NCI-H82 (cell line): ENCODE measurements at places on chromosomes 13 and 19.

DNA sequence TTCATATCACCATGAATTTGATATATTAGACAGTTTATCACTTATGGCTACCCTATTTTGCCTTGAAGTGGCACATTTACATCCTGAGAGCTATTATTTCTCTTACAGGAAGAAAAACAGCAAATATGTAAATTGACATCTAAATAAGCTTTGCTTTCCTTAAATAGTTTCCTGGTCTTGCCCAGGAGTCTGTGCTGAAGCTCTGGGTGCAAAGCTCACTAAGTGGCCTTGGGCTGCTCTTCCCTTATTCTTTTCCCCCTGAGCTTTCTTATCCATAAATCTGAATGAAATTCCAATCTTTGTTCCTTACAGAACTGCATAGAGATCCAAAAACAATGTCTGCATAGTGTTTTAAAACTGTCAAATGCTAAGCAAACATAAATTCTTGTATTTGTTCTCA is 56.3 kb downstream of the TNFSF13B start:
- DNase-seq: no peak

- DNase-seq: no peak
Measured at GRCh38 chr19:6235031-6235951, 44.5 kb downstream of the MLLT1 start.

GRCh38 chr19:6292006-6292405 is 12.2 kb upstream of the MLLT1 start:
- no peak for DNase-seq

- no peak for DNase-seq
Measured at GRCh38 chr19:55678121-55678671, 3.2 kb downstream of the EPN1 start.

GRCh38 chr13:109790942-109791605 is 4.7 kb upstream of the IRS2 start:
- DNase-seq: peak; percentile 51

- no peak for DNase-seq
Measured at GRCh38 chr13:98500963-98501421, 75.9 kb downstream of the STK24 start.

DNA sequence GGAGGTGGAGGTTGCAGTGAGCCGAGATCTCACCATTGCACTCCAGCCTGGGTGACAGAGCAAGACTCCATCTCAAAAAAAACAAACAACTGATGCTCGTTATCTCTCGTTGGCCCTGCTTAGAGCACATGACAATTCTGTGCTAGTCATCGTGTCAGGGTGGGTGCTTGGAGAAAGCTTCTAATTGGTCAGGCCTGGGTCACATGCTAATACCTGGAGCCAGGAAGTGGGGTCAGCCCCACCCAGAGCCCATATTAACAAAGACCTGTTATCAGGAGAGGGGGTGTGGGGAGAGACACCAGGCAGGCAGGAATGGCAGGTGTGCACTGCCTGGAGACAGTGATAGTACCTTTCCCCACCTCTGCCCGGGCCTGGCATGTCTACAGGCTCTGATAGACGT is 84.9 kb downstream of the DPF1 start:
- DNase-seq: no peak

DNA sequence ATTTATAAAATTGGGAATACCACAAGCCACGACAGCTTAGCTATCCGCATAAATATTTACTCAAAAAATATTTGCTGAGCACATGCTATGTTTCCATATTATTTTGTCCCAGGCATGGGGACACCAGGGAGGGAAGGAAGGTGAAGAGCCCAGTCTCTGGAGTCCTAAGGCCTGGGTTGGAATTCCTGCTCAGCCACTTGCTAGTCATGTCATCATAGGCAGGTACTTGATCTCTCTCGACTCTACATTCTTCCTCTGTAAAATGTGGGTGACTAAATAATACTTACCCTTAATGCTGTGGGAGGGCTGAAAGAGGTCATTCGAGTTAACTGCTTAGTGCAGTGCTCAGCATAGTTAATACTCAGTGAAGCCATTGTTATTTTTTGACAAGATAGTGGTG is 4.3 kb upstream of the RNASEH2B start:
- no peak for DNase-seq
